ENCODE measurements at places on chromosomes 2 and 18.

GRCh38 chr18:45680066-45680690 lies 43.8 kb upstream of the SLC14A1 start:
- DNase-seq: no peak

GRCh38 chr2:215269397-215270117 lies 42.3 kb upstream of the ATIC start:
- DNase-seq: peak; percentile 38

DNA sequence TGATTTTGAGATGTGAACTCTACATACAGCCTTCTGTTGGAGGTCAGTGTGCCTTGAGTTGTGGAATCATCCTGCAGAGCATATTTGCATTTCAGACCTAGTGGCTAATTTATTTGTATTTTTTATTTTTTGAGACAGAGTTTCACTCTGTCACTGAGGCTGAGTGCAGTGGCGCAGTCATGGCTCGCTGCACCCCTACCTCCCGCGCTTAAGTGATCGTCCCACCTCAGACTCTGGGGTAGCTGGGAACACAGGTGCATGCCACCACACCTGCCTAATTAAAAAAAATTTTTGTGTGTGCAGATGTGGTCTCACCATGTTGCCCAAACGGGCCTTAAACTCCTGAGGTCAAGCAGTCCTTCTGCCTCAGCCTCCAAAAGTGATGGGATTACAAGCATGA lies 104.4 kb downstream of the ASXL3 start:
- DNase-seq: no peak

DNA sequence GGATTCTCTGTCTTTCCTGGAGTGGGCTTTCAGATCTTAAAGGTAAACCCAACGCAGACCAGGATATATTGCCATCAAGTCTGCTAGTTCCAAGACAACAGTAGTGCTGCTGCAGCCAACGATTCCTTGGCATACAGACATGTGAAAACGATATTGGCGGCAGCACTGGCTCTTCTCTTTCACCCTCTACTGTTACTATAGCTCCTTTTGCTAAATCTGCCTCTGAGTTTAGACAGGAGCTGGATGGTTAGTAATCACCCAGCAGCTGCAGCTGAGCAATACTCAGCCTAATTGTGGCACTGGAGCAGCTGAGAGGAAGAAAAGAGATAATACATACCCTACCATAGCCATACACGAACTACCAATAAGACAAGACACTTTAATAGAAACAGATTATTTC lies 4.0 kb downstream of the YES1 start:
- peak; percentile 18 for DNase-seq

- DNase-seq: no peak
Measured at GRCh38 chr2:17313261-17313660, 205.0 kb downstream of the RAD51AP2 start.

DNA sequence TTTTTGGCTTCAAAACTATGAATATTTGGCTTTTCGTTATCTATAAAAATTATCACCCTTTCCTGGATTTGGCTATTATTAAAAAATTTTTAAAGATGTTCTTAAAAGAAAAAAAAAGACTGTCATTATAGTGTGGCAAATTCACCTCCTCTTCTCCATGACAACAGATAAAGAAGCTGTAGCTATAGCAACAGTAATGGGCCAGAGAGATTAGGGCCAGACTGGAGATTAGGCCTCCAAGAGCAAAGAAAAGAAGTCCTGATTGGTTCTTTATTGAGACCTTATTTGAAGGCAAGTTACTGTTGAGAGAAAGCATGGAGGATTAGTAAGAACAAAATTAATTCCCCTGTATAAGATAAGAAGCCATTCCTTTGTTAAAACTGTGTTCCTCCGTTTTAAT lies 812.5 kb downstream of the DCC start:
- no peak for DNase-seq

- no peak for DNase-seq
Measured at GRCh38 chr18:1891641-1892040, 679.7 kb downstream of the METTL4 start.

GRCh38 chr2:41955316-41956043 lies 92.3 kb upstream of the PKDCC start:
- no peak for DNase-seq

GRCh38 chr2:144747571-144747970 lies 227.7 kb upstream of the ZEB2 start:
- no peak for DNase-seq

- DNase-seq: no peak
Measured at GRCh38 chr18:38047820-38048219, 482.2 kb upstream of the CELF4 start.

GRCh38 chr2:45806563-45807358 lies 155.3 kb downstream of the PRKCE start:
- DNase-seq: no peak

GRCh38 chr18:56139372-56139771 lies 499.0 kb downstream of the TXNL1 start:
- DNase-seq: no peak

GRCh38 chr2:70347831-70348230 lies 46.0 kb upstream of the FAM136A start:
- DNase-seq: no peak

- no peak for DNase-seq
Measured at GRCh38 chr2:238456970-238457926, 30.5 kb downstream of the ASB1 start.

GRCh38 chr2:143279672-143280071 lies 150.5 kb downstream of the ARHGAP15 start:
- DNase-seq: no peak

DNA sequence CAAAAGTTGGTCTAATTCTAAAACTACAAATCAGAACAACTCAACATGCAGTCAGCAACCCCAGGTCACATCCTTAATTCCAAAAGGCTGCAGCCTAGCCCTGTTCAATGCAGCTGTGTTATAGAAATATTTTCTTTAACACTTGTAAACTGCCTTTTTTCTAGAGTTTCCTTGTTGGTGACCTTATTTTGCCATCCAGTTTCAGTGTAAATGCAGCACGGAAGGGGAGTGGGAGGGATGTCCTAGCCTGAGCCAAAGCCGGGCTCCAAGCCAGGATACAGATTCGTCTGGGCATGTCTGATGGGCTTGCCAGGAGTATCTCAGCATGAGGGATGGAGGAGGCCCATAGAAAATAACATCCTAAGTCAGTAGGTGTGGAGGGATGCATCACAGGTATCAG lies 17.7 kb upstream of the SP3 start:
- DNase-seq: no peak

DNA sequence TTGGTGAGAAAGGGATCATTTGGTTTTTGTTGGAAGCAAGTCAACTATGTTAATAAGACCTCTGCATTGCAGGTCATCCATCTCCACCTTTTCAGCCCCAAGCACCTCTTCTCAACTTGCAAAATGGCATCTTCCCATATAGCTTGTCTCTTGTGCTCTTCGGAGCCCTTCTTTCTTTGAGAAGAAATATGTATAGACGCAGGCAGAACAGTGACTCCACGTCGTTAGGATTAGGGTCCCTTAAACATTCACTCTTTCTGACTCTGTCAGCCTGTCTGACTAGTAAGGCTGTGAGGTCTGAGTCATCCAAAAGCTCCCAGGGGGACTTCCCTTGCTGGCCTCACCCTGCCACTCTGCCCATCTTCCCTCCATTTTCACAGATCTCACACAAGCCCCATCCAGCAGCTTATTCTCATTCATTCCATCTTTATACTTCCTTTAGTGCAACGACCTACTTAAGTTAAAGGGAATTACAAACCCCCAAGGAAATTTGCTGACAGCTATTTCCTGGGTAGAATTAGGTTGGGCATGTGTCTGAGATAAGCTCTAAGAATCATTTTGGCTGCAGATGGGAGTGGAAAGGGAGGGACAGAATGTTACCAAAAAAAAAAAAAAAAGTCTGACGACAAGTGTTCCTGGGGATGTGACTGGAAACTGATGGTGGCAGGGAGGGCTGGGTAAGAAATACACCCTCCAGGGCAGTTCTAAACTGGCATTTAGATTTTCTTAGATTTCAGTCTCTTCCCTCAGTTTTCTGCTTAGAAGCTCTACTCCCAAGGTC lies 37.7 kb upstream of the MEX3C start:
- no peak for DNase-seq

- DNase-seq: no peak
Measured at GRCh38 chr2:161400076-161400475, 16.0 kb upstream of the TBR1 start.

DNA sequence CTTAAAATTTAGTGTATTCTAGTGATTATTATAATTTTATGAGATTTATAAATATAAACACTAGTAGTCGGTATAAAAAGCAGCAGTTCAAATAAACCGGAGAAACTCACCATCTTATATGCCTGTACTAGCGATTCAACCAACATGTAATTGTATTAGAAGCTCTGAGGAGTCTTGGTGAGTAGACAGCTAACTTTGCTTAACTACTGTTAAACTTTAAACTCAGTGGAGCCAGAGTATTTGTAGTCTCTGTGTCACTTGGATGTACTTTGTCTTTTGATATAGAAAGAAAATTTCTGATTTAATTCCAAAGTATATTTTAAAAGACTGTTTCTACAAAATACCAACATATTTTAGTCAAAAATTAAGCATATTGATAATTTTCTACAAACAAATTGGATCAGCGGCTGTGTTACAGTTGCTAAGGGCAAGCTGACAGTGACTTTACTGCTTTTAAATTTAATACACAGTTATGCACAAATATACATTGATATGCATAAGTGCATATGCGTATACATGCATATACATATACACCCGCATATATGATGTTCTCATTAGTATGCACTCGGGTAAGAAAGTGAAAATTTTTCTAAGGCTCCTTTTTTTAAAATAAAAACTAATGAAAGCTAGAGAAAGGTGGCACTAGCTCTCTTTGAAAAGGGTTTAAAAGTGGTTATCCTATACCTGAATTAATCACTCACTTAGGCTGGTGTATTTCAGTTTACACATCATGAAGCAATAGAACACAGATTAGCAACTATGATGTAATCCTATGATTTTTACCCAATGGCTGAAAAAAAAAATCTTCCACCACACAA lies 374.5 kb downstream of the NCKAP5 start:
- DNase-seq: no peak

DNA sequence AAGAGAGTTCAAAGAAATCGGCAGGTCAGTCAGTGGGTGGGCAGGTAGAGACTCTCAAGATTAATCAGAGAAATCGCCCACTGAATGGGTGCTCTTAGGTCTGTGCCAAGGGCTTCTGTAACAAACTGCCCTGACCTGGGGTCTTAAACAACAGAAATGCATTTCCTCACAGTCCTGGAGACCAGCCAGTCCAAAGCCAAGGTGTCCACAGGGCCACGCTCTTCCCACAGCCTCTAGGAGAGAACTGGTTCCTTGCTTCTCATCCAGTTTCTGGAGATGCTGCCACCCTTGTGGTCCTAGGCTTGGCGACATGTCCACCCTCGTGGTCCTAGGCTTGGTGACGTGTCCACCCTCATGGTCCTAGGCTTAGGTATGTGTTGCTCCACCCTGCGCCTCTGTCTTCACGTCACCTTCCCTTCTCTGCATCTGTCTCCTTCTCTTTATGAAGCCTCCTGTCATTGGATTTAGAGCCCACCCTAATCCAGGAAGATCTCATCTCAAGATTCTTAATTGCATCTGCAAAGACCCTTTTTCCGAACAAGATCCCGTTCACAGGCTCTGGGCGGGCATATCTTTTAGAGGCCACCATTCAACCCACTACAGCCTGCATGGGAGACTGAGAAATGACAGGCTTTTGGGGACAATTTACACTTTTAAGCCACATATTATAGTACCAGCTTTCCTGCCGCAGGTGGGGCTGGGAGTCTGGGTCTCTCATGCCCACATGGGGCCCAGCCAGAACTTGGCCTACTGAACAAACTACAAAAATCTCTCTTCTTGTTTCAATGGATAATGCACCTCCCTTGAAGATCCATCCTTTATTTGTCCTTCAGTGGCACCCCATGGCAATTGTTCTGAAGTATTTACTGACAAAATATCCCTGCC lies 161.3 kb downstream of the ASB1 start:
- DNase-seq: no peak

GRCh38 chr18:2716394-2717326 lies 61.1 kb downstream of the SMCHD1 start:
- DNase-seq: no peak

DNA sequence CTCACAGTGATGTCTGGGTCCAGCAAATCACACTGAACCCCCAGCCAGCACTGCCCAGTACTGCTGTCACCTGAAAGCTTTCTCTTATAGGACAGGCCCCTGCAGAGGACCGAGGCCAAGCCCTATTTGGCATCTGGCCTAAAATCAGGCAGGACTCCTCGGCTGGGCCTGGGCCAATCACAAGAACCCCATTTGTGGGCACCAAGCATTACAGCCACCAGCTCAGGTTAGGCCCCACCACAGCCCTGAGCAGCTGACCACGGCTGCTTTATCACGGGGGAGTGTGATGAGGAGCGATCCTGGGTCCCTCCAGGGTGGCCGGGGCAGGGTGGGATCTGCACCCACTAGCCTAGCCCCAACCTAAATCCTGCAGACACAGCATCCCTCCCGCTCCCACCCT lies 8.2 kb downstream of the BIN1 start:
- DNase-seq: no peak

DNA sequence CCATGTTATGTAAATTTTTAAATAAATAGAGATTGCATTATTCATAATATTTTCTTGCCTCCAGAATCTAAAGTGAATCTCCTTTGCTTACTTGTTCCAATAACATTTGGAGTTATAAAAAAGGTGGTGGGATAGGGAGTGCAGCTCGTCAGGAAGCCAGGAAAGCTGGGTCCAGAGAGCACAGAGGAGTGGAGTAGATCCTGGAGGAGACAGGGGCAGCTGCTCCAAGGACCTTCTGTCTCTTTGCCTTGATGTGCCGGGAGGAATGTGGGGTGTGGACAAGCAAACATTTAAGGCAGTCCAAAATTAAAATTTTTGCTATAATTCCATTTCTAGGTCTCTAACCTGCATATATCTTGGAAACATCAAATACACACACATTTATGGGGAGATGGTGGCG lies 29.3 kb downstream of the HAUS1 start:
- DNase-seq: no peak

DNA sequence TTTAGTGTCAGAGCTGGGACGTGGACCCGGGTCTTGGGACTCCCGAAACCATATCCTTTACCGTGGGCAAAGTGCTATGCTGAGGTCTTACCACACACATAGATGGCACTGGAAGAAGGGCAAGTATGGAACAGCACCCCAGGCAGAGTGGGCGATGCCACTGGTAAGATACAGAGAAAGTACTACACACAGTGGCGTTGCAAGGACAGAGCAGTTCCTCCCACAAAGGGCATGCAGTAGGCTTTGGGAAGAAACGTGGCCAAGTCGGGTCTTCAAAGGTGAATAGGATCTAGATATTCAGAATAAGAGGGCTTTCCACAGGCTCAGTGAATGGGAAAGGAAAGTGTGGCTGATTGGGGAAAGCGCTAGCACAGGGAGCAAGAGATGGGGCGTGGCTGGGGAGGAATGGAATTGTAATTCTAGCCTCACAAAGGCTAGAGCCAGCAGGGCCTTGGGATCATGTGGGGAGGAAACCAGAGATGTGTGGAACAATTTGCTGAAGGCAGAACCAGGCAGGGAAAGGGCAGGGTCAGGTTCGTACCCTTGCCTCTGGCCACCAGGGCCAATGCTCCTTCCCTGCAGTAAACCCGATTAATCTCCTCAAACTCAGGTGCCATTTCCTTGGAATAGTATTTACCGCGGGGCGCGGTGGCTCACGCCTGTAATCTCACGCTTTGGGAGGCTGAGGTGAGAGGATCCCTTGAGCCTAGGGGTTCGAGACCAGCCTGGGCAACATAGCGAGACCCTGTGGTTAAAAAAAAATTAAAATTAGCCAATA lies 36.0 kb downstream of the PCBP1 start:
- no peak for DNase-seq
